NCI-H2107 (cell line): ENCODE measurements at places on chromosomes 2 and 18.
A peak's percentile ranks its signal among the peaks of the same experiment; 100 is the strongest.

- DNase-seq: peak; percentile 25
Observed at GRCh38 chr2:130755256-130756052, at the start of gene AMER3. TSS of gene AMER3 (plus strand) at chr2:130755540. CDS start at chr2:130762073, 6,533 bp downstream.

GRCh38 chr2:64876137-64876647 is 113.0 kb upstream of the SLC1A4 start:
- no peak for DNase-seq

GRCh38 chr18:26618135-26618534 is 69.8 kb upstream of the KCTD1 start:
- no peak for DNase-seq

- no peak for DNase-seq
Observed at GRCh38 chr2:28102455-28102874, 211.9 kb downstream of the BABAM2 start.

- no peak for DNase-seq
Observed at GRCh38 chr2:192250961-192251360, 56.2 kb upstream of the TMEFF2 start.
